Glomerular endothelial cell (primary cell): ENCODE measurements at places on chromosomes 16 and 17.

GRCh38 chr16:86965840-86966550 is 351.2 kb downstream of the C16orf95 start:
- no peak for DNase-seq

GRCh38 chr16:68342620-68343019 is 31.8 kb downstream of the PRMT7 start:
- no peak for DNase-seq

DNA sequence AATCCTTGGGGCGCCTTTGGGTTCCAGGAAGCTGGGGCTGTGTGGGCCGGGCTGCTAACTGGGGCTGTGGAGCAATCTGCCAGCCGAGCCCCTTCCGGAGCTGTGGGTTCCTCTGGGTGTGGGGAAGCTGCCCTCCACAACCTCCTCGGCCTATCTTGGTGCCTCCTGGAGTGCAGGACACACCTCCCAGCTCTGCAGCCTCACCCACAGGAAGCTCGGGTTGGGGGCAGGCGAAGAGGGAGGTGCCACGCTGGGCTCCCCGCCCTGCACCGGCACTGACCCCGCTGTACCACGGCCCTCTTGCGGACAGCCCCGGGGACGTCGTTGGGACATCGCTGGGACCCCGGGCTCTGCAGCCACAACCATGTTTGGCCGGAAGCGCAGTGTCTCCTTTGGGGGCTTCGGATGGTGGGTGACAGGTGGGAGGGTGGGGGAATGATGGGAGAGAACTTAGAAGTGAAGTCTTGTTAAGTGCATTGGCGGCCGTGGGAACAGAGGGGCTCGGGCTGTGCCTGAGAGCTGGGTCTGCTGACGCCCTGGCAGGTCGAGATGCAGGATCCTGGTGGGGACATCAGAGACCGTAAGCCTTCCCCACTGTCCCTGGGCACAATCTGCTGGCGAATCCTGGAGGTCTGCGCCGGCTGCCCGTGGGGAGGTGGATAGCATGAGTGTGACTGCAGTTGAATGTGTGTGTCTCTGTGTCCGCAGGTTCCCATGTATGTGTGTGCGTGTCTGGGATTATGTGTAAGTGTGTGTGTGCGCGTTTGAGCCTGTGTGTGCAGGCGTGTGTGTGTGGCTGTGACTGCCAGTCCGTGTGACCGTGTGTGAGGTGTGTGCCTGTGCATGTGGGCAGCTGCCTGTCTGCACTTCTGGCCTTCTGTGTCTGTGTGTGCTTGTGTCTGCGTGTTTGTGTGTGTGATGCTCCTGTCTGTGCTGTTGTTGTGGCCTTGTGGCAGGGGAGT is at the start of gene RAP1GAP2:
Gene RAP1GAP2, plus strand, starts transcription at position 275 of the 962 bp plus-strand sequence. Its CDS starts 90 bp downstream, at position 365.
- DNase-seq: no peak

GRCh38 chr17:28384281-28385036 is 13.0 kb downstream of the SARM1 start:
- DNase-seq: no peak

DNA sequence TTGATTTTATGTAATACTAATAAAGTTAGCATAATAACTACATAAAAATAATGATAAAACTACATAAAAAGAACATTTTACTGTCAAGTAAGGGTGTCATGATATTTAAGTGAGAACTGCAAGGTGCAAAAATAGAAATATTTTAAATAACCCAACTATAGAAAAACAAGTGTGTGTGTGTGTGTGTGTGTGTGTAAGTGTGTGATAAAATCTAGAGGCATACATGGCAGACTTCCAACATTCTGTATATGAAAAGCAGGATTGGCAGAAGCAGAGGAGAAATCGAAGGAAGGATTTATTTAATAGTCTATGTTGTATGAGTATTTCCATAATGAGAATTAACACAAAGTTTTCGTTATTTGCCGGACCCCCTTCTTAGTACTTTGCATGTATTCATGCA is 334.1 kb downstream of the KCNJ2 start:
- DNase-seq: no peak

GRCh38 chr17:68776451-68776850 is 175.3 kb upstream of the FAM20A start:
- no peak for DNase-seq

- no peak for DNase-seq
Measured at GRCh38 chr16:24282141-24282540, 26.0 kb downstream of the CACNG3 start.

- no peak for DNase-seq
Measured at GRCh38 chr16:88759245-88759975, 25.6 kb downstream of the PIEZO1 start.

DNA sequence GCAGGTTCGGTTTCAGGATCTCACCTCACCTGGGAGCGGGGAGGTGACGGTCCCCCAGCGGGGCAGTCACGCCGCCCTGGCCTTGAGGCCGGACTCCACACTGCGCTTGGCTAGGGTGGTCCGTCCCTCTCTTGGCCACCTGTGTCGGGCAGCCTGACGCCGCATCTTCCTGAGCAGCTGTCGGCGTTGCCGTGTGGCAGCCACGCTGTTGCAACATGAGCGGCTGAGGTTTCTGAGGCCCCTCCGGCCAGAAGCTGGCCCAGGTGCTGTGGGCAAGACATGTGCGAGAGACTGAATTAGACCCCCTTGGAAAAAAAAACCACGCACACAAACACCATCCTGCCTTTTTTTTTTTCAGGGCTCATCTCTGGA is 49.2 kb downstream of the IRF8 start:
- no peak for DNase-seq

DNA sequence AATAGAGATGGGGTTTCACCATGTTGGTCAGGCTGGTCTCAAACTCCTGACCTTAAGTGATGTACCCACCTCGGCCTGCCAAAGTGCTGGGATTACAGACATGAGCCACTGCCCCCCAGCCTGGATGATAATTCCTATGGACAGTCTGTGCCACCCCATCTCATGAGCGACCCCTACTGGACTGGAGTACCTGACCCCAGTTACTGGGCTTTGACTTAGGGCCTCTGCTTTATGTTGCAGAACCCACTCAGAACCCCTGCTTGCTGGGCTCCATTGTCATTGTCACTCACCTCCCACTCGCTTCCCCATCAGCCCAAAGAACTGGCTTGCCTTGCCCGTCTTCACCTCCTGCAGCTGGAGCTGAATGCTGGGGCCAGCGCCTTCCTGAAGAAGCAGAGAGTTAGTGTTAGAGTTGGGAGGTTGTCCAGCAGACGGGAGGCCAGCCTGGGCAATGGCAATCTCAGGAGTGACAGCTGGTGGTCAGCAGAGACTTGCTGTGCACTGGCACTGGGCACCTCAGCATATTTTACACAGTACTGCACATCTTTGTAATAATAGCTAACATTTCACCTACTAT is 4.0 kb downstream of the TAC4 start:
- DNase-seq: no peak

DNA sequence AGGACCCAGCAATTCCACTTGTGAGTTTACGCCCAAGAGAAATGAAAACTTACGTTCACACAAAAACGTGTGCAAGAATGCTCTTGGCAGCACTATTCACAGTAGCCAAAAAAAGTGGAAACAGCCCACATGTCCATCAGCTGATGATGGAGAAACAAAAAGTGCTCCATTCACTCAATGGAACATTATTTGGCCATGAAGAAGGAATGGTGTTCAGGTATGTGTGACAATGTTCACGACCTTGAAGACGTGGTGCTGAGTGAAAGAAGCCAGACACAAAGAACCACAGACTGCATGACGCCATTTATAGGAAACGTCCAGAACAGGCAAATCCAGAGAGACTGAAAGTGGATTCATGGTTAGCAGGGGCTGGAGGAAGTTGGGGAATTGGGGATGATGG is 84.9 kb downstream of the ZDHHC7 start:
- no peak for DNase-seq

- DNase-seq: no peak
Measured at GRCh38 chr16:77306075-77306474, 106.9 kb downstream of the SYCE1L start.

- DNase-seq: no peak
Measured at GRCh38 chr16:19113577-19114358, at the start of gene ITPRIPL2. ITPRIPL2 (plus strand) TSS chr16:19113964; CDS start chr16:19114462, 498 bp downstream.

- no peak for DNase-seq
Measured at GRCh38 chr16:63365649-63366304, 1329.5 kb upstream of the CDH8 start.

DNA sequence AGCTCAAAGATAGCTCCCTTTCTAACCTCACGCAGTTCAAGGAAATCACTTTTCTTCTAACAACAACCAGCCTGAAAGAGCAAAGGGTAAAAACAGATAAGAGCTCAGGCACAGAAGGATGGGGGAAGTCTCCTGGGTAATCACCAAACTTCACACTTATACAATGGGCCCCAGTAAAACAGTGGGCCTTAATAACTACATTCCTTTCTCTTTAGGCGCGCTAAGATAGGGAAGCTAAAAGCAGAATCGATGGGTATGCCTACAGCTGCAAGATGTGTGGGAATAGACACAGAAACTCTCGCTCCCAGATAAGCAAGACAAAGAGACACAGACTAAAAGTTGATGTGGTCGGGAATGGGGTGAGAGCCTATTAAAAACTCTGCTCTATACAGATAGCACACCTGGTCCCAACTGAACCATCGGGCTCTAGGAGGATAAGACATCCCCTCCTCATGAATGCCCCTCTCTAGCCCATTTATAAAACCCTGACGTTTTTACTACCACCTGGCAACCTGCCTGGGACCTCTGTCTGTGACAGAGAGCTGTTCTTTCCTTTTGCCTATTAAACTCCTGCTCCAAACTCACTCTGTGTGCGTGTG is 826 bp downstream of the LYZL6 start:
- DNase-seq: no peak

DNA sequence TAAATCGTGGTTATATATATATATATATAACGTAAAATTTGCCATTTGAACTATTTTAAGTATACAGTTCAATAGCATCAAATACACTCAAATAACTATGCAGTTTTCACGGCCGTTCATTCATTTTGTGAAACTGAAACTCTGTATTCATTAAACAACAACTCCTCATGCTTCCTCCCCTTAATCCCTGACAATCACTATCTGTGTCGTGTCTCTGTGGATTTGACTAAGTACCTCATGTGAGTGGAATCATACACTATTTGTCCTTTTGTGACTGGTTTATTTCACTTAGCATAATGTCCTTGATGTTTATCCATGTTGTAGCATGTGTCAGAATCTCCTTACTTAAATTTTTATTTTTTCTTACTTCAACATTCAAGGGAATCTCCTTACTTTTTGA is 2.8 kb downstream of the CCL23 start:
- DNase-seq: no peak

GRCh38 chr17:82808006-82808405 is 31.8 kb downstream of the ZNF750 start:
- DNase-seq: no peak

DNA sequence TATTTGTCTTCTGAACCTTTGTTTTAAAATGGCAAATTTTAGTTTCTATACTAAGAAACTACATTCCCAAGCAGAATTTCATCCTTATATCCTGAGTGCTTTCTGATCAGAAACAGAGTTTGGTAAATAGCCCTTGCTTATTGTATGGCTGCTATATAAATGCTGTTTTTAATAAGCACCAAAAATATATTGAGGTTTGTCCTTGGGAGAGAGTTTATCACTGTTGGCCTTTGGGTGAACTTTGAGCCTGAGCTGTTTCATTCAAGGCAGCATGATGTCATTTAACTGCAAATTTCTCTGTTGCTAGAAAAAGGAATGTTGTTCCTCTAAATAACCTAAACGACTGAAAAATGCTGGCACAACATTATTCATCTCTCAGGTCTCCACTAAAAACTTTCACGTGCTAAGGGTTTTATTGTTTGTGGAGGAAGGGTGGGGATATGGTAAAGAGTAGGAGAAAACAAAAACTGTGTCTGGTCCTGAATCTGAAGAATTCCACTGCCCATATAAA is 334.3 kb upstream of the TBX2 start:
- DNase-seq: no peak

DNA sequence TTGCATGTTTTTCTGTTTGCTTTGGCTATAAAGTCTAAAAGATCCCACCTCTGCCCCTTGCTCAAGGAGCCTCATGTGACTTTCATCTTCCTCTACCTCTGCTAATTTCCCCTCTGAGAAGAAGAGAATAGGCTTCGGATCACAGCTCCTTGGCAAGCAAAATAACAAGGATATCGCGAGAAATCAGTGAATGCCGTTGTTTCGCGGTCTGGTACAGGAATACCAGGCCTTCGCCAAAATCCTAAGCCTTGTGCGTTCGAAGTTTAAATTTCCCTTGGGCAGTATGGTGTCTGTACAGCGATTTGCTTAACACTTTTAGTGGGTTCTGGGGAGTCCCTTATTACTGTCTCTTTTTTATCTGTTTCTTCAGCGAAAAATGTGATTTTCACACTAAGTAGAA is 142.3 kb downstream of the IRF8 start:
- no peak for DNase-seq

- no peak for DNase-seq
Measured at GRCh38 chr16:80084163-80084562, 456.6 kb upstream of the DYNLRB2 start.

DNA sequence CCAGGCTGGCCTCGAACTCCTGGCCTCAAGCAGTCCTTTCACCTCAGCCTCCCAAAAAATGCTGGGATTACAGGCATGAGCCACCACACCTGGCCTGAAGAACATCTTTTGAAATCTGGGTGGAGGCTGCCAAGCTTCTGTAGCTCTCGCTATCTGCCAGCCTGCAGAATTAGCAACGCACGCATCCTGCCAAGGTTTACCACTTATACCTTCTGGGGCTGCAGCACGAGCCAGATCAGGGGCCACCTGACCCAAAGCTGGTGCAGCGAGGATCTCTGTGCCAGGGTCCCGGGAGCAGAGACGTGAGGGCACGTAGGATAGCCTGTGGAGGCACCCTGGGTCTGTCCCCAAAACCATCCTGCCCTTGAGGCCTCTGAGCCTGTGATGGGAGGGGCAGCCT is 22.2 kb downstream of the SLC38A8 start:
- no peak for DNase-seq

- DNase-seq: no peak
Measured at GRCh38 chr16:28930652-28931051, 1.1 kb upstream of the CD19 start.

DNA sequence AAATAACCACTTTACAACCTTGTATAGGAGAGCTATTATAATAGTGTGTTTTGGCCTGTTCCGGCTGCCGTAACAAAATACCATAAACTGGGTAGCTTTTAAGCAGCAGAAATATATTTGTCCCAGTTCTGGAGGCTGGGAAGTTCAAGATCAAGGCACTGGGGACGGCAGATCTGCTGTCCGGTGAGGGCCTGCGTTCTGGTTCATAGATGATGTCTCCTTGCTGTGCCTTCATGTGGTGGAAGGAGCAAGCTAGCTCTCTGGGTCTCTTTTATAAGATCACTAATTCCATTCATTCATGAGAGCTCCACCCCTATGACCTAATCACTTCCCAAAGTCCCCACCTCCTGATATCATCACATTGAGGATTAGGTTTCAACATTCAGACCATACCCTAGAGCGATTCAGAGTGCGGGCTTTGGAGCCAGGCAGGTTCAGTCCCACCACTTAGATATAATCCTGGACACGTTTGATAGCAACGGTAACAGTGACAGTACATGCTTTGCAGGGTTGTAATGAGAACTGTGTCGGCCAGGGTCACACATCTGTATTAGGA is 76.2 kb upstream of the ZFHX3 start:
- DNase-seq: no peak

DNA sequence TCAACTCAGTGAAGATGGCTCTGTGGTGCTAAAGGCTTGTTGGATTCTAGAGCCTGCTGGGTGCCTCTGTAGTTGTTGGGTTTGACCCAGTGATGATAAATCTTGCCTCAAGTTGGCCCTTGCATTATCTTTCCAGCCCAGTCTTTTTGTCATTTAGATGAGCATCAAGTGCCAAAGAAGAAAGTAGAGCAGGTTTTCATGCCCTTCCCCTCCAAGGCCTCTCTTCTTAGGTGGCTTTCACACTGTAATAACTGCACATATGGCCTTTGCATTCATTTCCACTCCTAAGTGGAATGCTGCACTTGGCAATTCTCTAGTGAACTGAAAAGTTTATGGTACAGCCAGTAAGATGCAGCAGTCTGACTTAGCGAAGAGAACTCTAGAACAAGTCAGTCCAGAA is 165.1 kb downstream of the PHKB start:
- no peak for DNase-seq
